Stimulated activated CD4-positive, alpha-beta T cell treated with anti-CD3 and anti-CD28 coated beads, Interleukin-1b, Interleukin-23, amount 100 ng/mL, for 1 hour (primary cell): ENCODE measurements at places on chromosomes 2 and 18.

DNA sequence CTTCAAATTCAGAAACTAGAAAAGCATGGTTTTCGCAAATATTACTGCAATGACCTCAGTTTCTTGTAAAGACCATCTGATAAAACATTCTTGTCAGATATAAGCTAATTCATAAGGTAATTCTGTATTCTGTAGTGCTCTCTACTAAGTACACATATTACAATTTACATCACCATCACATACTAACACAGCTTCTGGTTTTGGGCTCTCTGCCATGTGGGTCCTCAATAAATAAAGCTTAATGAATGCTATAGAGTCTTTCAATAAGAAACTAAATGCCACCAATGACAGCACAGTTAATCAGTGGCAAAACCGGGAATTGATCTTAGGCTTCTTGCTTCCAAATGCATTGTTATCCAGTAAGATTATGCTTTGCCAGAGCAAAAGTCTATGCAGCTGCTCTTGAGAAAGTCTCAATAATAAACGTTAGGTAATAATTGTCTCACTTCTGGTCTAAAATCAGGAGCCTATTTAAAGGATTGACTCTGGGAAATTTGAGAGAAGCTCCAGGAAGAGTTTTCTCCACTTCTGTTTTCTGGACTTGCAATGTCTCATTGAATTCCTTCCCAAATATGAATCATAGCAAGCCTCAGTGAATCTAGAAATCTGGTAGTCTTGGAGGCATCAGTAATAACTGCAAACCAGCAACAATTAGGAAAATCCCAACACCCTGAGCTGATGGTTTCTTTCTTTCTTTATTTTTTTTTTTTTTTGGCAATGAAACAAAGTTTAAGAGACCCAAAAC lies 67.9 kb upstream of the RAPGEF4 start:
- DNase-seq = no peak

- no peak for DNase-seq
Measured at GRCh38 chr2:179019260-179019659, 30.7 kb downstream of the CCDC141 start.

DNA sequence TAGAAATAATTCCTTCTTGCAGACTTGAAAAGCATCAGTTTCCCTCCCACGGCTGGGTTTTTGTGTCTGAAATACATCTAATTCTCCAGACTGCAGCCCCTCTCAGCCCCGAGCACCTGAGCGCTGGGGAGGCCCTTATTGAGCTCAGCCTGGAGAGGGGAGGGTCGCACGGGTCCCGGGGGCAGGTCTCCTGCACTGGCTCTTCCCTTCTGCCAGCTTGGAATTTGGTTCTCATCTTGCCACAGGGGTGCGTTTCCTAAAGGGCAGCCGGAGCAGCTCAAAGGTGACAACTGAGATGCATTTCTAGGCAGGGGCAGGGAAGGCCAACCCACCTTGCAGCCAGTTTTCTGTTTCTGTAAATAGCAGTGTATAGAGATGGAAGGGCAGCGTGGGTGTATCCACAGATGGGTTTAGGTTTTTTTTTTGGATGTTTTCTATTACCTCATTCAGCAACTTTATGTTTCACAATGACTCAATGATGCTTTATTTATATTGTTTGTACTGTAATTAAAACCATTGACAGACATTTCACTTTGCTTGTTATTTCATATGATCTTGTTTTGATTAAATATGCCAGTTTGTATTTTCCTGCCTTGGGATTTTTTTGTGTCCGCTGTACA lies 37.0 kb downstream of the GBX2 start:
- no peak for DNase-seq

- DNase-seq = no peak
Measured at GRCh38 chr2:19256121-19256601, 102.3 kb downstream of the OSR1 start.

GRCh38 chr2:10007435-10007834 lies 35.9 kb upstream of the KLF11 start:
- DNase-seq = no peak

- no peak for DNase-seq
Measured at GRCh38 chr2:231456295-231457004, 7.8 kb downstream of the NCL start.

DNA sequence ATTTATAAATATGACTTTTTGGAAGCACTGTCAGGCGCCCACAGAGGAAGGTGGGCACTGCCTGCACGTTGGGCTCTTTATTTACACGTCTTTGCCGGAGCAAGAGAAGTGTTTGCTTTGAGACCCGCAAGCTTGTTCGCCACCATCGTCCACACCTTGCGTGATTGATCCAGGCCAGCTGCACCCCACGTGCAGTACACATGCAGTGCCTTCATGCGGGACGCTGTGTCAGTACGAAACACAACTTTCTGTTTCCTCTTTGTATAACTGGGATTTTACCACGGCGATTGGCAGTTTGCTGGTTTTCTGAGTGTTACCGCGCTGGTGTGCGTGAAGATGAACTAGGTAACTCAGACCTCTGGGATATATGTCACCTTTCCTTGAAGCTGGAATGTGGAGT lies 571.0 kb upstream of the SALL3 start:
- no peak for DNase-seq

DNA sequence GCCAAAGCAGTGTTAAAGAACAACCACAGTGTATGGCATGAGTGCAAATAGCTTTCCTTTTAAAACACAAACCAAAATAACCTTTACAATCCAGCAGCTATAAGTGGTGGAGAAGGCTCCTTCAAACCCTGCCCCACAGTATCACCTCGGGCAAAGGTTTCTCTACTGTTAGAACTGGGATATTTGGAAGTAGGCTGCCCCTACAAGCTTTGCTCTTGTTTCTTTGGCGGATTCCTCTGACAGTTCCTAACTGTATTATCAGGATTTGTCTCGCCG lies 214.8 kb downstream of the ZNF521 start:
- no peak for DNase-seq

- DNase-seq = no peak
Measured at GRCh38 chr2:194616334-194616733, 1040.7 kb upstream of the SLC39A10 start.

GRCh38 chr2:212535996-212536816 lies 2.4 kb downstream of the ERBB4 start:
- no peak for DNase-seq

DNA sequence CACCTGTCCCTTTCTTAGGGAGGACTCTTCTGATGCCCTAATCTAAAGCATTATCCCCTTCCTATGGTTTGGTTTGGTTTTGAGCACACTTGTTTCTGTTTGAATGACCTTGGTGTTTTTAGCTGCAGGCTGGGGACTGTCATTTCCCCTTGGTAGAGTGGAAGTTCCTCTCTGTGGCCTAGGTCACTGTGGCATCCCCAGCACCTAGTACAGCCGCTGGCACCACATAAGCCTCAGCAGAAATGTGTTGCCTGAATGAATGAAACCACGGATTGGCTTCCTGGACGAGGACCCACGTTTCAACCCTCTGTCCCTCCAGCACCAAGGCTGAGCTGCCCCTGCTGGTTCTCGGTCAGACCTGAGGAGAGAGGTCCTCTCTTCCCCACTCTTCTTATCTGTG lies 159.9 kb downstream of the CTIF start:
- DNase-seq = no peak

DNA sequence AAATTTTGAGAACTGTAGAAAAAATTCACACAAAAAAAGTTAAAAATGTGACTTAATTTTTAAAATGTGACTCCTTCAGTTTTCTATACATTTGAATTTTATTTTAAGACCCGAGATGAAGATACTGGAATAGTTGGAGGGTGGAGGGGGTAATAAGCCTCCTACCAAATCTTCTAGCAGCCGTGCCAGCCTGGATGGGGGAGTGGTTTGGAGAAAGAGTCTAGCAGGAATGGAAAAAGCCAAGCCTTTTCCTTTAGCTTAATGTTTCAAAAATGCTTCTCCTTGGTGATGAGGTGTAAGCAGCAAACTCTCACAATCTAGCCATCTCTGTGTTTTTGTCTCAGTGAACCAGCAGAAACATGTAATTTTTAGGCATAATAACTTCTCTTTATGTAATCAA lies 14.7 kb downstream of the CASP8 start:
- no peak for DNase-seq

- DNase-seq = no peak
Measured at GRCh38 chr18:64718808-64719207, 569.9 kb upstream of the LINC00305 start.

DNA sequence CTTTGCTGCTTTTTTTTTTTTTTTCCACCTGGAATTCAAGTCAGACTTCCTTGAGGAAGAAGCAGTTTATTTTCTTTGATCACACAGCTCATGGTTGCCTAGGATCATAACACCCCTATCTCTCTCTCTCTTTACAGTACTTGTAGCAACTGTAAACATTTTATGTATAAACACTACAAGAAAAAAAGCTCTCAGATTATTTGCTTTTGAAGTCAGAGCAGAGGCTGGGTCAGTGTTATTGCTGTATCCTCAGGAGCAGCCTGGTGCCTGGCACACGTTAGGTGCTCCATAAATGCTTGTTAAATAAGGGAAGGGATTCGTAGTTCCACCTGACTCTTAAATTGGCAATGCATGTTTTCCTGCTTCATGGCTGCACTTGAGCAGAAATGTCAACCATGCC lies 221.2 kb downstream of the TGIF1 start:
- DNase-seq = no peak

- DNase-seq = no peak
Measured at GRCh38 chr2:233593201-233593600, 24.2 kb upstream of the UGT1A8 start.

GRCh38 chr18:33585431-33585775 lies 7.4 kb downstream of the ASXL3 start:
- no peak for DNase-seq

GRCh38 chr2:108125581-108125980 lies 114.2 kb upstream of the SULT1C3 start:
- no peak for DNase-seq

DNA sequence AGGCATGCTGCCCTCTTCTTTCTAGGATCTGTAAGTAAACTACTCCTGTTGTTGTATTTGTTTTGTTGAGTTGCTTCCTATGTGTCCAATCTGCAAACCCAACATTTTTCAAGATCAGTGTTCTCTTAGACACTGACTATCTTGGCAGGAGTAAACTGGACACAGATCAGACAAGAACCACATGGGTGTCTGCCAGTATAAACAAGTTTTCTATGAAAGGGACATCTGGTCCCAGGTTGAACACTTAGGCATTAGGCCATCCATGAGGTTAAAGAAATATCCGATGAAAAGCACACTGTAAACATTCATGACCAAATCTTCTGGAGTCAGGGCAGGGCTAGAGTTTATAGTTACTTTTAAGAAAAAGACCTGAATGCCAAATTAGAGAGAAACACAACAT lies 441.8 kb downstream of the NYAP2 start:
- no peak for DNase-seq

GRCh38 chr2:15243762-15244161 lies 317.4 kb downstream of the NBAS start:
- DNase-seq = no peak

DNA sequence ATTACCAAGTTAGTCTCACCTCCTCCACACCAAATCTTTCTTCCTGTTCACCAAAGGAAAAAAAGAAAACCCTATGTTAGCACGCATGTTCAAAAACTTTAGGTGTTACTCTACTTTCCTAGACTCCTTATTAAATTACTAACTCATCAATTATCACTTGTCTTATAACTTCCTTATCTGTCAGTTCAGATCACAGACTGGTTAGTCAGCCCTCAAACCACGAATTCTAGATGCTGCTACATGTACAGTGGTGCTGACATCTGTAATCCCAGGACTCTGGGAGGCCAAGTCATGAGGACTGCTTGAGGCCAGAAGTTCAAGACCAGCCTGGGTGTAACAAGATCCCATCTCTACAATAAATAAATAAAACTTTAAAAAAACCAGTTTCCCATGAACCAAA lies 3.5 kb downstream of the YWHAQ start:
- no peak for DNase-seq

GRCh38 chr2:84487298-84487996 lies 28.4 kb upstream of the SUCLG1 start:
- DNase-seq = no peak

GRCh38 chr18:79883461-79884293 lies 67.8 kb downstream of the SLC66A2 start:
- DNase-seq = no peak

DNA sequence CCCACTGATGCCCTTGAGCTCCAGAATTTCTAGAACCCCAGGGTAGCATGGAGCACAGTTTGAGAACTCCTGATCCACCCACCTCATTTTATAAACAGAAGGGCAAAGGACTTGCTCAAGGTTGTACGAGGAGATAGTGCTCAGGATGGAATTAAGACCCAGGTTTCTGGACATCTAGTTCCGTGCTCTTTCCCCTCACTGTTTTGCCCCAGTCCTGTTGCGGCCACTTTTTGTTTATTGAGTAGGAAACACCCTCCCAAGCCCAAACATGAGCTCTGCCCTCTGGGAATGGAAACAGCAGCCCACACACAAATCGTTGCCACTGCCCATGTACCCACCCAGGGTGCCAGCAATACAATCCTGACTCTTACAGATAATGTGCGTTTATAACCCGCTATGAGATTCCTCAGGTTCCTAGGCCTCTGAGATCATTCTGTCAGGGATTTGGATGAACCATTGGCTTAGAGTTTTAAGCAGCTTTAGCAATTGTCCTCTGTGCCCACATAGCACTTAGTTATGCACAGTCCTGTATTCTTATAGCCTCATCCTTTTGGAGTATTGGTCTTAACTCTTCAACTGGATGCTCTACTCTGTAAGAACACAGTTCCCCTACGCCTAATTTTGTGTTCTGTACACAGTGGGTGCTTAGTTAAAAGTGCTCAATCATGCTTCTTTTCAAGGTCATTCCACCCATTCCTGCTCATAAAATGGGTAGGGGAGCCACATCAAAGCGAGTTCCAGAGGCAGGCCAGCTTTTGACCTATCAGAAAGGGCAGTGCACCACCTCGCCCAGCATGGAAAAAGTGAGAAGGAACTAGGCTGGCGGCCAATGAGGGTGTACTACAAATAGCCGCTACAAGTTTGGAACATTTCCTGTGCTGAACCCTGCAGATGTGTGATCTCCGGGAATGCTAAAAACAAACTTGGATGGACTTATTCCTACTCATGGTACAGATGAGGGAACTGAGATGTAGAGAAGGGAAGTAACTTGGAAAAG lies 60.3 kb upstream of the IGFBP2 start:
- no peak for DNase-seq

DNA sequence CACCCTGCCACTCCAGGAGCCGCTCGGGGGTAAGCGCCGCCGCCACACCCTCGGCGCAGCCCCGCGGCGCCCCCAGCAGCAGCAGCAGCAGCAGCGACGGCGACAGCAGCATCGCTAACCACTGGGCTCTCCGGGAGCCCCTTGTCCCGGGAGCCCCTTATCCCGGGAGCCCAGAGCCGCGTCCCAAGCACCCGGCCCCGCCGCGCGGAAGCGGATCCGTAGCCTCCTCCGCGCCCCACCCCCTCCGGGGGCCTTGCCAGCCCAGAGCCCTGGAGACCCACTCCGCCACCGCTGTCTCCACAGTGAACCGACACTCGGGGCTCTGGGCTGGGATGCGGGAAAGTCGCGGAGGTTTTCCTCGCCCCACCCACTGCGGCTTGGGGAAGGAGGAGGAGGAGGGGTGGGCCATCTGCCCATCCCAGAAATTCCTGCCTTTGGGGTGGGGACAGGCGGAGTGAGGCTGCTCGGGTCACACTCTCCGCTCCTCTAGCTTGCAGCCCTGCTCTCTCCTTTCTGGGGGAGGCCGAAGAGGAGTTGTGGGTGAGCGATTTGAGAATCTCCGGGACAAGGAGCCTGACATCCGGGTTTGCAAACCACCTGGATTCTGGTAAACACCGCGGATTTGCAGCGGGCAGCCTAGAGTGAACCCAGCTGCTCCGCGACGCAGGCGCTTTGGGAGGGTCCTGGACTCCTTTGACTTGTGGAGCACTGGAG lies at the start of gene PLA2R1:
Gene PLA2R1 (minus strand): TSS at position 324 of the 714 bp plus-strand sequence. CDS start 212 bp downstream, at position 112.
- no peak for DNase-seq
